ENCODE measurements at places on chromosomes 6 and 20.

- no peak for DNase-seq
Observed at GRCh38 chr6:121579478-121579877, 144.0 kb downstream of the GJA1 start.

DNA sequence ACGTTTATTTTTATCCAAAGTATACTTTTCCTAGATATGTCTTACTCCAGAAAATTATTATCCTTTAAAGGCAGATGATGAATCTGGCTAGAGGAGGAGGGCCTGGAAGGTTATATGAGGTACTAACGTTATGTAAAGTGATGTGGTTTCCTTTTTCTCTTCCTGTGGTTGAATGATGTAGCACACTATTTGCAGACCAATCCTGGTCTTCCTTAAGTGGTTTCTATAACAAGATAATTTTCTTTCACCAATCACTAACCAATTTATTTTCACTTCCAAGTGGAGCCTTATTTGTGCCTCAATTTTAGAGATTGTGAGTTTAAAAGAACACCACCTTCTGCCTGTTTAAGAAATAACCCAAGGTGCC is 154.6 kb upstream of the SOX4 start:
- DNase-seq: peak; percentile 24

DNA sequence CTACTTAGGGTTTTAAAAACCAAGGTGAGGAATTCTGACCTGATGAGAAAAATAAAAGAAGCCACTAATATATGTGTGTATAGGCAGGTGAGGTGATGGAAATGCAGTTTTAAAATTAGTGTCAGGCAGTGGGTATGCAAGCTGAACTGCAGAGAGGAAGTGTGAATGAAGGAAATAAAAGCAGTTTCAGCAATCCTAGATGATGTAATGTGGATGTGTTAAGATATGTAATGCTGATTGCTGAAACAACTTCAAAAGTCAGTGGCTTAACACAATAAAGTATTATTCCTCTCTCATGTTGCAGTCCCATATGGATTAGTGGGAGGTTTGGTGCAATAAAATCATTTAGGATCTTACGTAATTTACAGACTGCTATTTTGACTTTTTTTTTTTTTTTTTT is 119.9 kb upstream of the ASCC3 start:
- no peak for DNase-seq

DNA sequence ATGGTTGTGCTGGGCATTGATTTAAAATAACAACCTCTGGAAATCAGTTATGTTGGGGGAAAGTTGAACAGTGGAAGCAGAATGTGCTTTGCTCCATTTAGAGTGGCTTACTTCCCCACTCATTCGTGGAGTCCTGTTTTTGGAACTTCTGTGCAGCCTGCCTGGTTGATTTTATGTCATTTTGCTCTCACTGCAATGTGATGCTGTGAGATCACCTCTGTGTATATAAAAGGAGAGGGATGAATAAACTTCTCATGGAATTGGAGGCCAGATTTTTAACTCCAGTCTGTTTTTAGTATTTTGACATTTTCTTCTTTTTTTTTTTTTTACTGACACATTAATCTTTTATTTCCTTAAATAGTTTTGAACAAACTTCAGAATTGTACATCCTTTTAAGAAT is 139.0 kb downstream of the FNDC1 start:
- no peak for DNase-seq

DNA sequence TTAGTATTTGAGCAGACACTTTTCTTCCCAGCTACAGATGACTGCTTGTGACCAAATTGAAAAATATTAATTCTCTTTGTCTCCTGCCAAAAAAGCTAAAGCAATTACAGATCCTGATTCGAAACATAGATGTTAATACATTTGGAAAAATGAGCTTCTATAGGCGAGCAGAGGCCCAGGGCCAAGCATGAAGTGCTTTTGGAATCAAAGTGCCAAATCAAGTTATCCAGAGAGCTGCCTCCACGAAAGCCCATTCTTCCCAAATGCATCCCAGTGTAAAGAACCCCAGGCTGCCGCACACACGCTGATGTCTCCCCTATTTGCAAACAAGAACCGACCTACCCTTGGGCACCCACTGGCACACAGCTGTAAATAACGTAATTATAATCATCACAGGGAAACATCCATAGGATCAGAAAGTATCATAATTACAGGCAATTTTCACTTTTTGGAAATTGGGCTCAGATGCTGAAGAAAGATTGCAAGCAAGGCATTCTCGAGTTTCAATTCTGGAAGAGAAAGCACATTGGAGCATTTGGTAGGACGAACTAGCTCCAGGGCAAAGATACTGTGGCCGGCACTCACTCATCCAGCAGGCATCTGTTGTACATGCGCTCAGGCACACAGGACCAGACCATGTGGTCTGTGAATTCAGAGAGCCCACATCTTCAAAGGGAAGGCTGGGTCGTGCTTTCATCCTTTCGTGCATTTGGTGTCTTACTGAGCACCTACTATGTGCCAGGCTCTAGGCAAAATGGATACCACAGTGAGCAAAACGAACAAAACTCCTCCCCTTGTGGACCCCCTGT is 45.9 kb downstream of the BMP7 start:
- DNase-seq: no peak

- no peak for DNase-seq
Observed at GRCh38 chr20:10316582-10316981, 98.0 kb downstream of the SNAP25 start.

GRCh38 chr6:124430740-124431318 is 531.4 kb upstream of the RNF217 start:
- peak; percentile 25 for DNase-seq

DNA sequence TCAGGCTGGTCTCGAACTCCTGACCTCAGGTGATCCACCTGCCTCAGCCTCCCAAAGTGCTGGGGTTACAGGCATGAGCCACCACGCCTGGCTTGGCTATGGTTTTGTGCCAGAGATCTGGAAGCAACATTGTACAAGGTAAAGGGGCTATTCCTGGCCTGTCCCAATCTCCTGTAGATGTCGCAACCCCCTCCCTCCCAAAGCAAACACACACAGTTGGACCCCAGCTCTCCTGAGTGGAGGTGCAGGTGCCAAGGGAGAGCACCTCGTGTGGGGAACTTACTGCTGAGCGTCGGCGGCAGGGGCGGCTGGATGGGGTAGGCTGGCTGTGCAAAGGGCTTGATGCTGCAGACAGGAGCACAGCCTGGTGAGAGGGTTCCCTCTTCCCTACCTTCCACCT is 8.8 kb downstream of the RPL10A start:
- no peak for DNase-seq

GRCh38 chr6:132530293-132530974 is 7.6 kb upstream of the TAAR9 start:
- DNase-seq: peak; percentile 60

GRCh38 chr20:36572701-36573102 is 695 bp upstream of the TGIF2 start:
- DNase-seq: peak; percentile 56

DNA sequence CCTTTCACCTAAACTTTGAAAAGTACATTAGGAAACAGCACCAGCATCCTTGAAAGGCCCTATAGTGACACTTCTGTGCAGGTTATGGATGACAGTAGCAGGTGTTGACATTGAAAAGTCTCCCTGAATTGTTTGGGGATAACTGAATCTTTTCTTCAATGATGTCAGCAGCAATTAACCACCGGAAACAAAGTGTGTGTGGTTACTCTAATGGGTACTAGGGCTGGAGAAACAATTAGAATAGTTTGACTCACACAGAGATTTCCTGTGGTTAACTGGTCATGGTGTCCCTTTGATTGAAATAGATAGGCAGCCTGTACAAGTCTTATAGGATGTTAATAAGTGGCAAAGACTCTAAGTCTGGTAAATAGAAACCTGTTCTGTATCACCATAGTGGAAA is 189.1 kb downstream of the TBX18 start:
- DNase-seq: peak; percentile 87

GRCh38 chr6:139423971-139424667 is 49.7 kb upstream of the CITED2 start:
- no peak for DNase-seq

GRCh38 chr6:54957698-54958097 is 111.1 kb downstream of the FAM83B start:
- no peak for DNase-seq
